Activated T-cell treated with anti-CD3 and anti-CD28 coated beads, Interleukin-2, amount 50 U/mL, for 24 hours (primary cell): ENCODE measurements at places on chromosomes 16 and 17.

DNA sequence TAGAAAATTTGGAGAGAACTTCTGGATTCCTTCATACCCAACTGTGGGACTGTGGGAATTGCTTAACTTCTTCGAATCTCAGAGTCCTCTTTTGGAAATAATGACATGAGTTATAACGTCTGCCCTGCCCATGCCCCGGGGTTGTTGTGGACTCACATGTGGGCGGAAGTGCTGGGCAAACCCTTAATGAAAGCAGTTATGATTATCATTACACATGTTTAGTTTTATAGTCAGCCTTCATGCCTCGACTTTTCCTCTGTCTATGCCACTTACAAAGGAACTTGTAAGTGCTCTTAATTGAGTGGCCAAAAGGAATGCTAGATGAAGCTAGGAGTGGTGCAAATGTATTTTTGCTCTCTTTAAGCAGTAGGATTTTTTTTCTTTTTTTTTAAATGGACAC is 3.9 kb downstream of the KRT27 start:
- DNase-seq: no peak

DNA sequence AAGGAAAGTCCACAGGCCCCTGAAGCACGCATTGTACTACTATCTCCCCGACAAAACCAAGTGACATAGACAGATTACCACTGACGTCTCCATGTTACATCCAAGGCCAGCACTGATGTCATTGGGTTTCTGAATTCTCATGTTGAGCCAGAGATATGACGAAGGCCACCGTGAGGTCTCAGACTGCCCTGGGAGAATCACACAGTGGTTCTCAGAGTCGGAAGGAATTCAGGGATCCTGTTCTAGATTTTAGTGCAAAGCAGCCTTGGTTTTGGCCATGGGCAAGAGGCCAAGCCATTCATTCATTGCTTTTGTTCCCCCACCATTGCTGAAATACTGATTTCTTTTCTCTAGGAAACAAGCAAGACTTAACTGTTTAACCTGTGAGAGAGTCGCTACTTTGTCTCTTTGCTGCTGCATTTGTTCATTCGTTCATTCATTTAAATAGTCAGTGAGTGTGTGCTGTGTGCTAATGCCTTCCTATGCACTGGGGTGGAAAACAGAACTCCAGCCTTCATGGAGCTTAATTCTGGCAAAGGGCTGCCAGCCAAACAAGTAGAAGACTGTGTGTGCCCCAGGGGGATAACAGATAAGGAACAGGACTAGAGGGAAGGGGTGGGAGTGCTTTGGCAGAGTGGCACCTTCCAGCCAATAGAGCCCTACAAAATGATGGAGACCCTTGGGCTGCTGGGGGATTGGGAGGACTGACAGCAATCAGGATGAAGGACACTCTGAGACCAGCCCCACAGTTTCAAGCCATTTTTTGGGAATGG is 222.3 kb downstream of the MSI2 start:
- DNase-seq: no peak

DNA sequence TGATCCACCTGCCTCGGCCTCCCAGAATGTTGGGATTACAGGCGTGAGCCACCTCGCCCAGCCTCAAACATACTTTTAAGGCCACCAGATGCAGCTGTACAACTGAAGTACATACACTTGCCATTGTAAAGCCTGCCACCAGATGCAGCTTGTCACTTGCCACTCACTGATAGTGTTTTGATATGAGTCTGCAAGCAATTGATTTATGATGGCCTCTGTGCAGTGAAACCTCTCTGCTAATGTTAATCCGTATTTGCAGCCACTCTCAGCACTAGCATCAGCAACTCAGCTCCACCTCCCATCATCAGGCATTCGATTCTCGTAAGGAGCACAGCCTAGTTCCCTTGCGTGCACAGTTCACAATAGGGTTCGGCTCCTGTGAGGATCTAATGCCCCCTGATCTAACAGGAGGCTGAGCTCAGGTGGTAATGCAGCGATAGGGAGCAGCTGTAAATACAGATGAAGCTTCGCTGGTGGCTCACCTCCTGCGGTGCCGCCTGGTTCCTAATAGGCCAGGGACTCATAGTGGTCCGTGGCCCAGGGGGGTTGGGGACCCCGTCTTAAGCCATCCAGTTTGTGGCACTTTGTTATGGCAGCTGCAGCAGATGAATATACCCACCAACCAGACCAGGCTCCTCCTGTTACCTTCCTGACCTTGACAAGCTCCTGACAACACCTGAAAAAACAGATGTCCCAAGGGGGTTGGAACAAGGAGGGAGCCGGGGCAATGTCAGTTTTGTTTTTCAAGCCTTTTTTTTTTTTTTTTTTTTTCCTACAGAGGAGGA is 1.3 kb upstream of the HERPUD1 start:
- peak; percentile 43 for DNase-seq

DNA sequence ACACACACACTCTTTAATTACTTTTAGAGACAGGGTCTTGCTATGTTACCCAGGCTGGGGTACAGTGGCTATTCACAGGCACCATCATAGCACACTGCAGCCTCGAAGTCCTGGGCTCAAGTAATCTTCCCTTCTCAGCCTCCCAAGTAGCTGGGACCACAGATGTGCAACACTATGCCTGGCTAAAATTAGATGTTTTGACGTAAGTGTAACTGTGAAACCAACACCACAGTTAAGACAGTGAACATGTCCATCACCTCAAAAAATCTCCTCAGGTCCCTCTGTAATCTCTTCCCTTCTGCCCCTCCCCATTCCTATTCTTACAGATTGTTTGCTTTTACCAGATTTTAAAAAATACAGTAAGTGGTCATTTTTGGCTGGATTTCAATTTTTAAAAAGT is 66.7 kb downstream of the RPGRIP1L start:
- DNase-seq: no peak

DNA sequence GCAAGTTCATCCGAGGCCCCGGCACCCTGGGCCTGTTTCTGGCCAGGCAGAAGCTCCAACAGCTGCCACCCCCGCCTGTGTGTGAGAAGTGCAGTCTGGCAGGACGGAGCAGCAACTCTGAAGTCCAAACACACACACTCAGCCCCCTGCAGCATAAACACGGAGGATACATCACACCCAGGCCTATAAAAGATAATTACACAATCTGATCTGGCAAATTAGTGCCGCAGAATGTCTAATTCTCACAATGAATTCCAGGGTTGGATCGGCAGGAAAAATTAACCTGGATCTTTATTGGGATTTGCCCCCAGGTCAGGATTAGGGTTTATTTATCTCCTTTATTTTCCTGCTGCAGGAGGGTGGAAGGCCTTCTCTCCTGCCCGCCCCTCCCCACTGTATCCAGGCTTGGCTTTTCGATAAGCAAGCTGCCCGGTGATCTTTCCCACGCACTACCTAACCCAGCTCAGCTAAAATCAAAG is 311.4 kb downstream of the SOX9 start:
- no peak for DNase-seq

GRCh38 chr17:79000396-79001189 is 9.0 kb downstream of the CANT1 start:
- DNase-seq: peak; percentile 20

DNA sequence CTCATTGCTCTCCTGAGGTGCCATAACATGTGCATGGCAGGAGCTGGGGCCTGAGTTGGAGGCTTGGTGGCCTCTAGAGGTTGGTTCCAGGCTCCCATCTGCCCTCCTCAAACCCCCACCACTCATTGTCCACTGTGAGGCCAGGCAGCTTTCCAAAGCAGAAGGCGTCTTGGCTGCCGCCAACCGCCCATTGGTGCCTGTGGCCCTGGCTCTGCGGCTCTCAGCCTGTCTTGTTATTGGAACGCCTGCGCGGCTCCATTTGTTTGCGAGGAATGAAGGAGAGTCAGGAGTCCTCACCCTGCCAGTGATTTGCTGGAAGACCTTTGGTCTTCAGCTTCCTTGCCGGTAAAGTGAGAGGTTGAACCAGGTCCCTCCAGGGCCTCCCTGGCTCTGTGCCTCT is 43.6 kb downstream of the OR1D5 start:
- no peak for DNase-seq

- DNase-seq: no peak
Observed at GRCh38 chr16:66275775-66276428, 90.6 kb upstream of the CDH5 start.
